A549 treated with DMSO at 1 μM for 4 hours (cell line): ENCODE measurements at places on chromosomes 11 and 22. TPM values are rescaled to one million over a fixed set of nuclear protein-coding genes. Genes with fewer than 3 reads are reported as not detected.

SYT13 gene
- total RNA-seq: 8.3 to 10.5 TPM (median 8.9 TPM) in 5 replicates

HBG2 gene
- not detected in 5 replicates for total RNA-seq

C22orf15 gene
- not detected in 5 replicates for total RNA-seq

F2 gene
- 1.9 to 3.1 TPM (median 2.1 TPM) in 5 replicates for total RNA-seq

CHRM1 gene
- total RNA-seq: 0.03 to 0.11 TPM (median 0.04 TPM) in 3 of 5 replicates, not detected in the others

ANO1 gene
- total RNA-seq: 0.93 to 1.7 TPM (median 1.1 TPM) in 5 replicates

MPPED2 gene
- not detected in 5 replicates for total RNA-seq

ADM2 gene
- 0.41 to 0.73 TPM (median 0.58 TPM) in 5 replicates for total RNA-seq

PHF21B gene
- total RNA-seq: 0.95 to 1.4 TPM (median 1.2 TPM) in 5 replicates

C22orf31 gene
- not detected in 5 replicates for total RNA-seq

CLNS1A gene
- 151 to 186 TPM (median 166 TPM) in 5 replicates for total RNA-seq

RIMBP3C gene
- total RNA-seq: 0.13 to 0.39 TPM (median 0.23 TPM) in 5 replicates

ANO3 gene
- 0.01 to 0.06 TPM in 2 of 5 replicates, not detected in the others for total RNA-seq

MS4A4A gene
- total RNA-seq: not detected in 5 replicates

RNF214 gene
- total RNA-seq: 8.9 to 12.6 TPM (median 10.4 TPM) in 5 replicates

ELF5 gene
- not detected in 5 replicates for total RNA-seq

SAA4 gene
- not detected in 5 replicates for total RNA-seq

GRIA4 gene
- total RNA-seq: 0.03 TPM in 1 of 5 replicates, not detected in the others

CSNK1E gene
- total RNA-seq: 91.4 to 102 TPM (median 94.7 TPM) in 5 replicates

TRIM29 gene
- total RNA-seq: 5.0 to 6.7 TPM (median 5.6 TPM) in 5 replicates

ACTN3 gene
- total RNA-seq: 0.02 to 0.08 TPM (median 0.05 TPM) in 3 of 5 replicates, not detected in the others

MYO18B gene
- 0.01 to 0.04 TPM (median 0.02 TPM) in 3 of 5 replicates, not detected in the others for total RNA-seq

OR4A16 gene
- total RNA-seq: not detected in 5 replicates

KRTAP5-5 gene
- total RNA-seq: not detected in 5 replicates

DERL3 gene
- total RNA-seq: 0.43 to 0.69 TPM (median 0.47 TPM) in 5 replicates

SUSD2 gene
- 54.2 to 70.2 TPM (median 58.4 TPM) in 5 replicates for total RNA-seq

HTR3A gene
- not detected in 5 replicates for total RNA-seq

WNT11 gene
- total RNA-seq: 0.88 to 1.4 TPM (median 1.2 TPM) in 5 replicates

TENM4 gene
- 0.01 to 0.19 TPM (median 0.09 TPM) in 5 replicates for total RNA-seq

SCARF2 gene
- 0.54 to 1.1 TPM (median 0.92 TPM) in 5 replicates for total RNA-seq

ZC3H12C gene
- 4.3 to 7.9 TPM (median 6.6 TPM) in 5 replicates for total RNA-seq

LMF2 gene
- 34.0 to 51.8 TPM (median 43.2 TPM) in 5 replicates for total RNA-seq

OSBP2 gene
- 10.6 to 15.3 TPM (median 13.9 TPM) in 5 replicates for total RNA-seq

CDK2AP2 gene
- total RNA-seq: 67.0 to 103 TPM (median 89.2 TPM) in 5 replicates

TIMP3 gene
- total RNA-seq: 1.8 to 2.9 TPM (median 2.1 TPM) in 5 replicates

A4GALT gene
- total RNA-seq: 11.6 to 16.4 TPM (median 13.2 TPM) in 5 replicates

CD3E gene
- total RNA-seq: not detected in 5 replicates

CASP5 gene
- total RNA-seq: not detected in 5 replicates
